ENCODE measurements at places on chromosomes 4 and X.

DNA sequence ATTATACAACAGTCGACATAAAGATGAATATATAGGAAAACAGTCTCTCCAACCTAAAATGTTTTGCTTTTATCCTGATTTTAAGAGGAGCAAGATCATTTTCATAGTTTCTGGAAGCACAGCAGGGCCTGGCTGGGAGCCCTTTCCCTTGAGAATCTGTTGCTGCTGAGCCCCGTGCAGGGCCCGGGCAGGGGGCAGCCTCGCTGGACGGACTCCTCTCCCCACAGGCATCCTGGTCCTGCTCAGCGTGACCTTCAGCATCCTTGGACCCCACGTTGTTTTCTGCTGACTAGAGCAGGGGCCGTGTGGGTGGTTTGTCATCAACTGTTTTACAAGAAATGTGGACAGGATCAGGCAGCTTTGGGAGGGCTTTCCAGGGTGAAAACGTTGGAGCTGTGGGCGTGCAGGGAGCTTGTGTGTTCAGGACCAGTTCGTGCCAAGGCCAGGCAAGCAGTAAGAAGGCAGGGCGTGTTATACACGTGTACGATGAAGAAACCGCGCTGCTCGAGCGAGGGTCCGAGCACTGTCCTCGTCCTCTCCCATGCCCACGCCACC lies 25.0 kb downstream of the CPZ start:
- DNase-seq, result no peak

GRCh38 chr4:7680106-7680505 lies 245.4 kb upstream of the PSAPL1 start:
- DNase-seq, result no peak

GRCh38 chr4:71187404-71188155 lies 151.2 kb upstream of the SLC4A4 start:
- no peak for DNase-seq

DNA sequence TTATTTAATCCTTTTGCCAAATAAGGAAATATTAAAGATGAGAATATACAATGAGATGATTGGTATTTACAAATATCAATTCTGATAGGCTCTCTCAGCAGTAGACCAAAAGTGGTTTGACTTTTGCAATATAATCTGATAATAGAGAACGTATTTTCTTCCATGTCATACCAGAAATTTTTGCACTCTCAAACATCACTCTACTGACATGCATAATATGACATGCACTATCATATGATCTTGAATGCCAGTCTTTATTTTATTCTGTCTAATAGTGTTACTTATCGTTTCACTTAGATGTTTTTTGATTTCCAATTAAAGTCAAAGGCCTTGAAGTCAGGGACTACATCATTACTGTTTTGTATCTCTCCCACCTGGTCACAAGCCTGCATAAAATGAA lies 259.2 kb downstream of the PCDH7 start:
- DNase-seq, result no peak

GRCh38 chr4:31283679-31284078 lies 563.5 kb downstream of the PCDH7 start:
- DNase-seq, result no peak

DNA sequence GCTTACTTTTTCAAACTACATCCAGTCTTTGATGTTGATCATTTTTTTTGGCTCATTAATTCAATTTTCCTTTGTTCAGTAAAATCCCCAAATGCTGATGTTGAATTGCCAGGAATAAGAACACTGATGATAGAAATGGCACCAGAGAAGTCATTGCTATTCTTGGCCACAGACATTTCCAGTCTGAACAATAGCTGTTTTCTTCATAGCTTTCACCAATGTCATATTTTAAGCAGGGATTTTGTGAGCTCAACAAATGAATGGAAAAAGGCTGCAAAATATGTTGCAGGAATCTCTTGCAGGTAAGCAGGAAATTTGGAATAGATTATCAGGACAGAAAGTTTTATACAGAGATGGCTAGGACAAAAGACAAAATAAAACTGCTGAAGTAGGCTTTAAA lies 40.5 kb upstream of the GLRB start:
- DNase-seq, result no peak

- DNase-seq, result peak; percentile 64
These were observed 3.2 kb upstream of the STIM2 start for GRCh38 chr4:26857278-26858034.

- no peak for DNase-seq
These were observed 97.5 kb upstream of the CBR4 start for GRCh38 chr4:169107528-169107927.

- DNase-seq, result no peak
These were observed 66.0 kb downstream of the RPS3A start for GRCh38 chr4:151165205-151166000.

GRCh38 chr4:168498251-168498650 lies 1.4 kb downstream of the PALLD start:
- DNase-seq, result no peak

DNA sequence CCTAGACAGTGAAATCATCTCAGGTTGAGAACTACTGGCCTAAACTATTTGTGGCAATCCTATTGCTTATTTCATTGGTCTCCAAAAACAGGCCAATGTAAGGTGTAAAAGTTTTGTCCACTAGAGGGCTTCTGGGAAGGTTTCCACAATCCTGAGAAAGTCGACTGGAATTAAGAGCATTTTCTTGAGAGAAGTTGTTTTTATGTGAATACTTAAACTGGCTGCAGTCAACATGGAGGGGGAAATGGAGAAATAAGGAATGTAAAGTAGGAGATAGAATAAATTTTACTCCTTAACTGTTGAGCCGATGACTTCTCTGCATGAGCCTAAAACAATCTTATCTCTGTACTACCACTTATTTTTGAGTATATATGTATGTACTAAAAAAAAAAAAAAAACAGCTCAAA lies 11.0 kb upstream of the EIF4E start:
- no peak for DNase-seq

DNA sequence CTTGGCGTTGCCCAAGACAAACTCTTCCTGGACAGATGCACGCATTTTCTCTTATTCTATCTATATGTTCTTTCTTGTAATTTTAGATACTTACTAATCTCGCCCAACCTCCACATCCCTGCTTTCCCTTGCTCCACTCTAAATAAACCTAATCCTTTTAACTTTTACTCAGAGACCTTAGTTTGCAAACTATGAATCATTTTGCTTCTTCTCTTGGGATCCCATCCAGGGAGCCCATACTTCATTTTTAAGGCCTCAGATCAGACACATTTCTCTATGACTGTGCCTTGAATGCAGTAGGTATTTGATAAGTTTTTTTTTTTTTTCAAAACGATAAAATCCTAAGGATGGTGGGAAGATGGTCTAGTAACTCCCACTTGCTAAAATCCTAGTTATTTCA lies 353.8 kb upstream of the HAND2 start:
- DNase-seq, result peak; percentile 20

DNA sequence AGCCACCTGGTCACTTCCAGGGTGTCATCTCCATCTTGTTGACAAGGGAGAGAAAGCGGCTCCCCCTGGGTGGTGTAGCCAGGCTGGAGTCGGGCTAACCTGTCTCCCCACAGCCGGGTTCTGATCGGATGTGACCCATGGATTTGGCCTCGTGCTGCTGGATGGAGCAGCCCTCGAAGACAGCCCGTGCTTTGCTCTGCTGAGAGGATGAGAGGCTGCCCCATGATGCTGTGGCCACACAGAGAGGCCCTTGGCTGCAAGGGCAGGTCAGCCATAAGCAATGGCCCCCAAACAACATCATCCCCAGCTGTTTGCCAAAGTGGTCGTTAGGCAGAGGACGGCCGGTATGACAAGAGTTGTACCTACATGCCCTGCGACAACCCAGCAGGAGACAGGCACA lies 106.6 kb downstream of the HMX1 start:
- no peak for DNase-seq

- DNase-seq, result no peak
These were observed 426.7 kb downstream of the RPA4 start for GRCh38 chrX:97310373-97310772.

DNA sequence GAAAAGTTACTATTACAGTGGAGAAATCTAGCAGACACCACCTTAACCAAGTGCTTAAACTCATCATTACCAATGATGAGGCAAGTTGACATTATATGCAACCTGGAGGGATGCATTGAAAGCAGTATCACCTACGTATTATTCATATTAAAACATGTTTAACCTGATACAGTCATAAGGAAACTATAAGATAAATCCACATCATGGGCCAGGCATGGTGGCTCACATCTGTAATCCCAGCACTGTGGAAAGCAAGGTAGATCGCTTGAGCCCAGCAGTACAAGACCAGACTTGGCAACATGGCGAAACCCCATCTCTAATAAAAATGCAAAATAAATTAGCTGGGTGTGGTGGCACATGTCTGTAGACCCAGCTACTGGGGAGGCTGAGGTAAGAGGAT lies 22.3 kb upstream of the INTU start:
- DNase-seq, result no peak

GRCh38 chrX:24410514-24411189 lies 50.2 kb downstream of the SUPT20HL1 start:
- no peak for DNase-seq

DNA sequence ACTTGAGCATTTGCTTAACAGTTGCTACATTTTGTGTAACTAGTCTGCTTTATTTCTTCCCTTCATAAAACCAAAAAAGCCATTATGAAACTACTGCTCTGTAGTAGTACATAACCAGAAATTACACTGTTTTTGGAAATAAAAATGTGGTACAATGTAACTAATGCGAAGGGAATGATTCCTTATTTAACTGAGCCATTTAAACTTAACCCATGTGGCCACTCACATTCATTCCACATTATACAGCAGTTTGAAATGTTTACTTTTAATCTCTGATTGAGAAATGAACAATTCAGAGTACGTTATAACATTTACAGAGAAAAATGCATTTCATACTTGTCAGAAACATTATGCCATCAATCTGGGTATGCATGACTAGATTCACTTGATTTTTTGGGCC lies 94.2 kb downstream of the NYX start:
- no peak for DNase-seq

DNA sequence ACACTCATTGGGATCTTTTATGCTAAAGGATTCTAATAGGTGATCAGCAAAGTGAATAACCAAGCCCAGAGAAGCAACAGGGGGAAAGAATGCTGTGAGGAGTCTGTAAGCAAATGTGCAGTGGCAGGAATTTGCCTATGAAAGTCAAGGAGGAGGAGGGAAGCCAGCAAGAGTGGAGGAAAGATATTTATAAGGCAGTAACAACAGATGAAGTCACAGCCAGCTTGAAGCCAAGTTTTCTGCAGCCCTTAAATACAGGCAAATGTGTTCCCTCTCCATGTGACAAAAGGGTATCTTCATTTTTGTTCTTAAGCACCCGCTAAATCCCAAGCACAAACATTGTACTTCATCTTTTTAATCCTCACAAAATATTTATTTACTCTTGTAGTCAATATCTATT lies 275.0 kb upstream of the CLNK start:
- no peak for DNase-seq

DNA sequence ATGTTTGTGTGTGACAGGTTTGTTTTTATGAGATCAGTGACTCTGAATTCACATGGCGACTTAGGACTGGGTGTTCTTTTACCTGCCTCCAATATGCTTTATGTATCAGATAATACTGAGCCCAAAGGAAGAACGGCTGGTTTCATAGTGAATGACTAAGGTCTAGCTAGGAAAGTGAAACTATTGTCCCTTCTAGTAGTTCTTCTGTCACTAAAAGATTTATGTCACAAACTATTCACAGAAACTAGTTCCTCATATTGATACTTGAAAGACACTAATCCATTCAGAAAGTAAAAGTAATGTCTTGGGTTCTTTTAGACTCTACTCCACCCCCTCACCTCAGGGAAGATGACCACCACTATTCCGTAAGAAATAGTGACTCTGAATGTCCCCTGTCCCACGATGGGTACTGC lies 81.7 kb downstream of the EGF start:
- no peak for DNase-seq

GRCh38 chr4:140448830-140449229 lies 21.4 kb upstream of the CLGN start:
- DNase-seq, result no peak

DNA sequence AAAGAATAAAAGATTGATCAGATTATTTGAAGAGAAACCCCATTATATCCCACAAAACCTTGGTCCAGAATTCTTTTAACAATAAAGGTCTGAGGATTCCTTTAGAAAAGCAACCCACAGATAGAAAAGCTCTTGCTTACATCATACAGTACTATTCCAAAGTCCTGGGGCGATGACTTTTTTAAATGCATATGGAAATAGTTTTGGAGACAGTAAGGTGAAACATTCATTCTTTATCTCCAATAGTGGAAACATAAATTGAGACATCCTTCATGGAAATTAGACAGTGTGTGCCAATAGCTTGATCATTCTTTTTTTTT lies 85.7 kb upstream of the UCP1 start:
- DNase-seq, result peak; percentile 12
